ENCODE measurements at places on chromosomes 11 and 22. TPM values are rescaled to one million over a fixed set of nuclear protein-coding genes. Genes with fewer than 3 reads are reported as not detected.

DNA sequence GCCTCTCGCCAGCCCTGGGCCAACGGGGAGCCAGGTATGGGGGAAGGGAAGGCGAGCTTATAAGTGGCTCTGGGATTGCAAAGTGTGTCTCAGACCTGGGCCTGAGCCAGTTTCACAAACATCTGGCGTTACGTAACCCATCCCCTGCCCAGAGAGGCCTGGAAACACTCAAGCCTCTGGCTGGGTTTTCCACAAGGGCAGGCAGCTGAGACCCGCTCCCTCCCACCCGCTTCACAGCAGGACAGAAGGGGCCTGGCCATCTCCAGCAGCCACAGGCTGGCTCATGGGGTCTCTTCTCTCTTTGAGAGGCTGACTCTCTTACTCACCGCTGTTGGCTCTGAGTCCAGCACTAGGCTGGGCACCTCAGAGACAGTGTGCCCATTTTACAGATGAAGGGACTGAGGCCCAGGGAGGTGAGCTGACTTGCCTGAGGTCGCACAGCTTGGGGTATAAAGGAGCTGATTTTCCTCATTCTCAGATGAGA lies 44.5 kb downstream of the TRIOBP start:
- H3K4me3 ChIP-seq: no peak overlapping the region
- no peaks in the 10 kb centered on the region for H3K27me3 ChIP-seq
- peak; percentile 77 for DNase-seq
- no peaks in the 10 kb centered on the region for H3K36me3 ChIP-seq
- H3K27ac ChIP-seq: no peak overlapping the region
- peaks cover 2% of the 10 kb centered on the region for H3K4me1 ChIP-seq

- H3K4me3 ChIP-seq: no peak overlapping the region
- no peak overlapping the region for H3K27ac ChIP-seq
- no peaks in the 10 kb centered on the region for H3K4me1 ChIP-seq
- H3K27me3 ChIP-seq: no peaks in the 10 kb centered on the region
- no peak for DNase-seq
- no peaks in the 10 kb centered on the region for H3K36me3 ChIP-seq
Measured at GRCh38 chr11:130462101-130462885, 13.8 kb downstream of the ADAMTS15 start.

GRCh38 chr22:33057363-33057995 lies 702 bp downstream of the SYN3 start:
- no peak overlapping the region for H3K4me3 ChIP-seq
- no peaks in the 10 kb centered on the region for H3K36me3 ChIP-seq
- peaks cover 29% of the 10 kb centered on the region for H3K27me3 ChIP-seq
- no peak for DNase-seq
- no peak overlapping the region for H3K27ac ChIP-seq

- no peak overlapping the region for H3K27ac ChIP-seq
- H3K4me3 ChIP-seq: no peak overlapping the region
- H3K4me1 ChIP-seq: no peaks in the 10 kb centered on the region
- H3K36me3 ChIP-seq: no peaks in the 10 kb centered on the region
- peak; percentile 71 for DNase-seq
- no peaks in the 10 kb centered on the region for H3K27me3 ChIP-seq
Measured at GRCh38 chr11:64334764-64335735, 5.0 kb upstream of the CCDC88B start.

Gene CCDC87
- 1.0 TPM for total RNA-seq

Data from kidney (tissue), 22 donors.